ENCODE measurements at places on chromosomes 16 and 17.

DNA sequence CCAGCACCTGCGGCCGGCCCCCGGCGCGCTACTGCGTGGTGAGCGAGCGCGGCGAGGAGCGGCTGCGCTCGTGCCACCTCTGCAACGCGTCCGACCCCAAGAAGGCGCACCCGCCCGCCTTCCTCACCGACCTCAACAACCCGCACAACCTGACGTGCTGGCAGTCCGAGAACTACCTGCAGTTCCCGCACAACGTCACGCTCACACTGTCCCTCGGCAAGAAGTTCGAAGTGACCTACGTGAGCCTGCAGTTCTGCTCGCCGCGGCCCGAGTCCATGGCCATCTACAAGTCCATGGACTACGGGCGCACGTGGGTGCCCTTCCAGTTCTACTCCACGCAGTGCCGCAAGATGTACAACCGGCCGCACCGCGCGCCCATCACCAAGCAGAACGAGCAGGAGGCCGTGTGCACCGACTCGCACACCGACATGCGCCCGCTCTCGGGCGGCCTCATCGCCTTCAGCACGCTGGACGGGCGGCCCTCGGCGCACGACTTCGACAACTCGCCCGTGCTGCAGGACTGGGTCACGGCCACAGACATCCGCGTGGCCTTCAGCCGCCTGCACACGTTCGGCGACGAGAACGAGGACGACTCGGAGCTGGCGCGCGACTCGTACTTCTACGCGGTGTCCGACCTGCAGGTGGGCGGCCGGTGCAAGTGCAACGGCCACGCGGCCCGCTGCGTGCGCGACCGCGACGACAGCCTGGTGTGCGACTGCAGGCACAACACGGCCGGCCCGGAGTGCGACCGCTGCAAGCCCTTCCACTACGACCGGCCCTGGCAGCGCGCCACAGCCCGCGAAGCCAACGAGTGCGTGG, 1.5 kb downstream of the NTN1 start:
- DNase-seq = no peak

- DNase-seq = no peak
These were observed 92.4 kb upstream of the CDYL2 start for GRCh38 chr16:80896776-80897175.

DNA sequence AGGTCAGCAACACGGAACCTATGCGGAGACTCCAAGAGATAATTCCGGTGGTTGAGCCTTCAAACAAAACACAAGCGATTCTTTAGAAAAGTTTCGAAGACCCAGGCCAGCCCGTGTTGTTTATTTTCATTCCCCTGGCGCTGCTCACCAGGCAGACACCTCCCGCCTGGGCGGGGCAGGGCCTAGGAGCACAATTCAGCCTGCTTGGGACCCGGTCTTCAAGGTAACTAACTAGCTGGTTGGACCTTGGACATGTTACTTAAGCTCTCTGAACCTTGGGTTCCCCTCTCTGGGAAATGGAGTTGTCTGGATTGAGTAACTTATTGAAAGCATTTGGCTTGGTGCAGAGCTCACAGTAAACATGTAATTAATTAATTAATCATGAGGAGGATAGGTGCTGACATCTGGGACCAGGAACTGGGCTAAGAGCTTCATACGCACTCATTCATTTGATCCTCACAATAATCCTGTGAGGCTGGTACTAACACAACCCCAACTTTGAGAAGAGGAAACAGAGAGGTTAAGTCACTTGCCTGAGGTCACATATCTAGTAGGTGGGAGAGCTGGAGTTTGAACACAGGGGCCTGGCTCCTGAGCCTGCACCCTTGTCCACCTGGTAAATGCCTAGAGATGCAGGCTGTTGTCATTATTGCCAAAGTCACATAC, 125.3 kb upstream of the SMURF2 start:
- DNase-seq = no peak

DNA sequence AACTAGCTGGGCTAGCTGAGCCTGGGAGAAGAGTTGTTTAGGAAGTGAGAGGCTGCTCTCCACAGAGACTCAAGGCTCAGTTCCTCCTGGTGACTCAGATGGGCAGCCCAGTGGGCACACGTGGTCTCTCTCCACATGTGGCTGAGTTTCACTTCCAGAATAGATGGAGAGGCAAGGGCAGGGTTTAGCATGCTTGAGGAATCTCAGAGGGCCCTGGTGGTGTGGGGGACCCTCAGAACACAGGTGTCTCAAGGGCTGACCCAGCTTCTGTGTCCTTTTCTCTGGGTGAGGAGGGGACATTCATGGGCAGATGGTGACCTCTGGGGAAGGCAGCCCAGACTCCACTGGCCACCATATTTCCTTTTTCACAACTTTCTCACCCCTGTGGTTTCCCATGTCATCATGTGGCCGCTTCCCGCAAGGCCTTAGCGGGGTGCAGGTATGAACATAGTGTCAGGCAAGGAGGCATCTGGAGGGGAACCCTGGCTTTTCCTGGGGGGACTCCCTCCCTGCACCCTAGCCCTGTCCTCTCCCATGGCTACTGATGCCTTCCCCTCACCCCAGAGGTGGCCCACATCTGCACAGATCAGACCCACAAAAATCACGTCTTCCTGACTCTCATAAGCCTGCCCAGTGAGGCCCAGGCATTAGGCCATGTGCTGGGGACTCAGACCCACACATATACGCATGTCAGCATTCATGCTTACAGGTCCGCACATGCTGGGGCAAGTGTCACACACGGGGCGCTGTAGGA, 3.3 kb downstream of the GRN start:
- DNase-seq = no peak

DNA sequence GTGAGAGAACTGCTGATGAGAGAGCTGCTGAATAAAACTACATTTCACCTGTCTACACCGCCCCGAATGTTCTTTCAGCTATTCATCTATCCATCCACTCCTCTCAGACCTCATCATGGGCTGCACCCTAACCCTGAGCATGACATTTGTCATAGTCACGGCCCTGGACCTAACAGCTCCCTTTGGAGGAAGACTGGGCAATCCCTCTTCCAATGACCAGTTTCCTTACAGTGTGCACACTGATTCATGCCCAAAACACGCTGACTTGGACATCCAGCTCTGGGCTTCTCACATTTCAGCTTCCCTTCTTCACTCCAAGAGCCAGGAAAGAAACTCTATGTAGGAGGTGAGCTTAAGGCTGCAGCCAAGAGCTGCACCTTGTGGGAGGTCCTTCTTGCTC, 41.8 kb upstream of the ARL4D start:
- DNase-seq = no peak

GRCh38 chr17:67751101-67752074, 33.7 kb downstream of the NOL11 start:
- DNase-seq = no peak

- DNase-seq = no peak
These were observed 16.7 kb upstream of the TUBG2 start for GRCh38 chr17:42642336-42642735.

- DNase-seq = no peak
These were observed 106.8 kb downstream of the BRIP1 start for GRCh38 chr17:61756561-61756960.

GRCh38 chr17:29326023-29326813, 32.3 kb upstream of the NUFIP2 start:
- no peak for DNase-seq

GRCh38 chr17:45584092-45585036, 93.8 kb upstream of the PLEKHM1 start:
- no peak for DNase-seq

- no peak for DNase-seq
These were observed 414 bp downstream of the NARF start for GRCh38 chr17:82458885-82459424.

DNA sequence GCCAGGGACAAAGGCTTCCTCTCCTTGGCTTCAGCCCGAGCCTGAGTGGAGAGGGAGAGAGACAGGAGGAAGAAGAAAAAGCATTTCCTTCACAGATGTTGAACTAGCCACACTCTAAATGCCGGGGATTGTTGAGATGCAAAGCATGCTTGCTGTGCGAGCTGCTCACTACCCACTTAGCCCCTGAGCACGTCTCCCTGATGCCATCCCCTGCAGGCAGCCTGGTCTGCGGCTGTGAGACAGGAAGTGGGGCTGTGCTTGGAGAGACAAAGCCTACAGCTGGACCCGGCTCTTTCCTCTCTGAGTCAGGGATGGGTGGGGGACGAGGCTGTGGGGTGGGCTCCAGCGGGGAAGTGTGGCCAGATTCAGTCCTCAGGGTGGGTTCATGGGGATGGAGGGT, 13.7 kb downstream of the WNT9B start:
- no peak for DNase-seq

DNA sequence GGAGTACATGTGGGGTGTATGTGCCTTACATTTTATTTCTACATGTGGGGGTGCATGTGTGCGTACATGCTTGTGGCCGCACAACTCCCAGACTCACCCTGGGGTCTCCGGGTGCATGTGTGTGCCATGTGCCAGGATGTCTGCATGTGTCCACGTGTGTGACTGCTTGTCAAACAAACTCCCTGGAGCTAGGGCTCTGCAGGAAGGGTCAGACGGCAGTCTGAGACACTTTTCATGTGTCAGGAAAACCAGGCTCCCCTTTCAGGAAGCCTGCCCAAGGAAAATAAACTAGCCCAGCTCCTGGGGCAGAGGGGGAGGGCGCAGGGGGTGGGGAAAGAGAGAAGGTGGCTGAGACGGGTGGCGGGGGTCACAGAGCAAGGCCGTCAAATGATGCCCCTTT, 44.7 kb downstream of the FZD2 start:
- no peak for DNase-seq

DNA sequence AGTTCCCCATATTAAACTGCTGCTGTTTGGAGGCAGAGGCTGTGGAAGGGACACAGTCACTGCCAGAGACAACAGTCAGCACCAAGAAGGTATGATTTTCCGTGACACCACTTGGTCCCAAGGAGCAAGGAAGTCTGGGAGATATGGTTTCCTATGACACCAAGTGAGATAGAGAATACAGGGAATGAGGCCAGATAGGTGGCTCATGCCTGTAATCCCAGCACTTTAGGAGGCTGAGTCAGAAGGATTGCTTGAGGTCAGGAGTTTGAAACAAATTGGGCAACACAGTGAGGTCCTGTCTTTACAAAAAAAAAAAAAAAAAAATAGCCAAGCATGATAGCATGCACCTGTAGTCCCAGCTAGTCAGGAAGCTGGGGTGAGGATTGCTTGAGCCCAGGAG, 90.8 kb downstream of the ABCC12 start:
- DNase-seq = no peak

DNA sequence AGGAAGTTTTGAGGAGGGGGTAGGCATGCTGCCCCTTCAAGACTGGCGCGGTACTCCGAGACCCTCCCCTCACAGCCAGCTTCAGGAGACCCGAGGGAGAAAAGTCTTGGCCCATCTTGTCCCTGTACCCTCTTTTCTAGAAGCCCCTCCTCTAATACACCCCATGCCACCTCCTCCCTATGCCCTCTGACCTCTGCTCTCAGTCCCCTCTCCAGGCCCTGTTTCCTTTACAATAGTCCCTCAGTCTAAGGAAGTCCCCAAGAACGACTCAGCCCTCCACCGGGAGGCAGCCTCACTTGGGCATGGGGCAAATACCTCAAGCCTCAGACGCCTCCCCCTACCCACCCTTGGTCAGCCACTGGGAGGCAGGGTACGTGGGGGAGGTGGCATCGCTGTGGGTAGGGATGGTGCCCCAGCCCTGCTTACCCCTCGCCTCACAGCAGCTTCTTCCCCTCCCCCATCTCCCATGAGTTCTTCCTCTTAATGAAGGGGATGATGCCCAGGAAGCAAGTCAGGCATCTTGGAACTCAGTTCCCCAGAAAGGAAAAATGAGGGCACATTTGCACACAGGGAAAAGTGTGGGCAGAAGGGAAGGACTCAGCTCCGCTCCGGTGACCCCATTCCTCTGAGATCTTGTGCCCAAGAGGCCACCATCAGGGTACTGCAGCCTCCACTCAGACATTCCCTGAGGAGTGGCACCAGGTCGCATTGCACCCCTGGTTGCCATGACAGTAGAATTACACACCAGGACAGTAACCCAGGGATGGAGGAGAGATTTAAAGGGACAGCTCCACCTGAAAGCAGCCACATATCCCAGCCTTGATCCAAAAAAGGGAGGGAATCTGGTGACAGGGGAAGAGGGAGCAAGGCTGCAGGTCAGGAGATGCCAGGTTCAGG, 6.2 kb downstream of the MPP2 start:
- no peak for DNase-seq

GRCh38 chr17:1730326-1731193, 6.1 kb downstream of the WDR81 start:
- DNase-seq = no peak

DNA sequence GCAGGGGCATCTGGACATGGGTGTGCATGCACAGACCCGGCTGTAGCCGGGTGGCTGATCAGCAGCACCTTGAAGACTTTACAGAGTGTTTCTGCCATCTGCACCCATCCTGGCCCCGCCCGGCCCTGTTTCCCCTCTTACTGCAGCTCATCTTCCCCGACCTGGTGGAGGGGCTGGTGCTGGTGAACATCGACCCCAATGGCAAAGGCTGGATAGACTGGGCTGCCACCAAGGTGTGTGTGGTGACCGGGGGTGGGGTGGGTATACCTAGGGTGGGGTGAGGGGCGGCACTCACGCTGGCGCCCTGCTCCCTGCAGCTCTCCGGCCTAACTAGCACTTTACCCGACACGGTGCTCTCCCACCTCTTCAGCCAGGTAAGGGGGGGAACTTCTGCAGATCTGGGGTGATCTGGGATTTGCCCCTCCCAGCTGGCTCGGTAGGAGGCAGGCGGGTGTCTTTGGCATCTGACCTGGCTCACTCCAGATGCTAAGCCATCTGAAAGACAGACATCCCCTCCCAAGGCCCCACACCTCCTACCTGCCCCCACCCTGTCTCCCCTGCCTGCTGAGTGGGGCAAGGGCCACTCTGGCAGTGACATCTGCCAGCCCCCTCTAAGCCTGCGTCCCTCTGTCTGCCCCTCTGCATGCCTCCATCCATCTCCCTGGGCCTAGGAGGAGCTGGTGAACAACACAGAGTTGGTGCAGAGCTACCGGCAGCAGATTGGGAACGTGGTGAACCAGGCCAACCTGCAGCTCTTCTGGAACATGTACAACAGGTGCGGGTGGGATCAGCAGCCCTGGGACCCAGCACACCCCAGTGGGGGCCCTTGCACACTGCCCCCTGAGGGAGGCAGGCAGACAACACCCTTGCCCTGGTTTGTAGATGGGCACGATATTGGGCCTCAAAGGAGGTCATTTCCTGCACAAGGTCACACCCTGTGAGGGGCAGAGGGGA, 6.6 kb downstream of the NDRG4 start:
- no peak for DNase-seq

- no peak for DNase-seq
These were observed 549.4 kb upstream of the CDH5 start for GRCh38 chr16:65817066-65817465.
